ENCODE measurements at places on chromosomes 5 and 9.

GRCh38 chr5:144205141-144205551 lies 34.5 kb downstream of the KCTD16 start:
- H3K27ac ChIP-seq, result no peak overlapping the region
- H3K27me3 ChIP-seq, result peaks cover 51% of the 10 kb centered on the region
- no peak overlapping the region for H3K4me3 ChIP-seq
- H3K36me3 ChIP-seq, result no peaks in the 10 kb centered on the region
- peaks cover 4% of the 10 kb centered on the region for H3K4me1 ChIP-seq

DNA sequence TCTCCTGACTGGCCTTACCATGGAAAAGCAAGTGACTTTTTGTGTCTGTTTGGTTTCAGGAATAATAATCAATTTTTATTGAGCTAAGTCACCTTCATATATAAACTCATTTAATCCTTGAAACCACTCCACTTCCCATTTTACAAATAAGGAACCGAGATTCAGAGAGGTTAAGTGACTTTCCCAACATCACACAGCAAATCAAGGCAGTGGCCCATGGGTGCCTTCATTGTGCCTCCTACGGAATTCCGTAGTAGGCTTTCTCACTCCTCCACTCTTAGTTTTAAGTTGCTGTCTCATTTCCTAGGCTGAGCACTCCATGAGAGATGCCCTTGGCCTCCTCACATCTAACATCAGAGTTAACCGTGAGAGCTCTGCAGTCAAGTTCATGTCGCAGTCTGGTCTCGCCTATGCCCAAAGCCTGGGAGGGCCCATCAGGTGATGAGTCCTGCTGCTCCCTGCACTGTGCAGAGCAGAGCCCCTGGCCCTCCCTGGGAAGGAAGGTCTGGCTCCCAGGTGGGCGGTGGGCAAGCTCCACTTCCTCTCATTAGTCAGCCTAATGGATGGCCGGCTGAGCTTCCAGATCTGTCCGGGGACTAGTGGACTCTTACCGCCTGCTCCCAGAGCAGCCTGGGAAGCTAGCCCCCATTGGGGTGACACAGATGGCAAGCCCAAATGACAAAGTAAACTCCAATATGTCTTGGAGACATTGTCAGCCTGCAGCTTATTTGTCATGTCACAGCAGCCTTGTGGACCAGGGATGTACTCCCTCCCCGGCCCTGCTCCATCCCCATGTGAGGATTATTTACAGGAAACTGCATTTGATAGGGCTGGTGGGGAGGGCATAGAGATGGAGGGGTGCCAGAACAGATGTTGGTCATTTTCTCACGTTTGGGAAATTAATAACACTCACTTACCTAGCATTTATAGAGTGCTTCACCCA lies 123.4 kb downstream of the MVB12B start:
- no peak overlapping the region for H3K27ac ChIP-seq
- H3K4me1 ChIP-seq, result peaks cover 24% of the 10 kb centered on the region
- H3K36me3 ChIP-seq, result peaks cover 23% of the 10 kb centered on the region
- H3K4me3 ChIP-seq, result no peak overlapping the region
- no peaks in the 10 kb centered on the region for H3K27me3 ChIP-seq

DNA sequence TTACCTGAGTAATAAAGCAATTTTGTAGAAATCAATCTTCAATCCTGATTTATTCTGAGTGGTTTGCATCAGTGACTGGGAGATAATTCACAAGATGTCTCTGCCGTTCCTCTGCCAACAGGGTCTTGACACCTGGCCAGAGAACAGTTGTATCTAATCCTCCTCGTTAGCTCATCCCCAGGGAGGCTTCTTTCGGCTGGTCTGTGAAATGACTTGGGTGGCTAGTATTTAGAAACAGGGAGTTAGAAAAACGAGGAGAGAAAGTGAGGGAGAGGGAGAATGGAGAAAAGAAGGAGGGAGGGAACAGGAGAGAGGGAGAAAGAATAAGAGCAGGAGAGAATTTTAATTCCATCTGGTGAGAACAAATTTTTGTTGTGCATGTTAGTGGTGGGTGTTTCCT lies 600.2 kb upstream of the TLE4 start:
- H3K36me3 ChIP-seq, result no peaks in the 10 kb centered on the region
- no peaks in the 10 kb centered on the region for H3K27me3 ChIP-seq
- no peak overlapping the region for H3K27ac ChIP-seq
- H3K4me3 ChIP-seq, result no peak overlapping the region
- DNase-seq, result no peak

DNA sequence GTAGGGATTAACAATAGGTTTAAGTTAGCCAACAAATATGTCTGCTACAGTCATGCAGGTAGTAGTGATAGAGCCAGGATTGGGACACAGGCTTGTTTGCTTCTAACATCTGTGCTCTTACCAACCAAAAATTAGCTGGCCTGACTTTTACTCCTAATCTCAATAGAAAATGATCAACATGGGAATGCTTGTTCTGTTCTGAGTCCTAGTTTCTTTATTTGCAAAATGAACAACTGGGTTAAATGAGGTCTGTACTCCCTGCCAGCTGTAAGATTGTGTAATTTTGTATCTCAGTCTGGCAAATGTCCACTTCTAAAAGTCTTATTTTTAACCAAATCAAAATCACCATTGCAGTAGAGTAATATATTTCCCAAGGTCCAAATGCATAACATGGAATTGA lies 216.8 kb downstream of the NMUR2 start:
- H3K4me3 ChIP-seq, result no peak overlapping the region
- no peak overlapping the region for H3K27ac ChIP-seq
- H3K27me3 ChIP-seq, result no peaks in the 10 kb centered on the region
- no peak for DNase-seq
- H3K36me3 ChIP-seq, result no peaks in the 10 kb centered on the region

DNA sequence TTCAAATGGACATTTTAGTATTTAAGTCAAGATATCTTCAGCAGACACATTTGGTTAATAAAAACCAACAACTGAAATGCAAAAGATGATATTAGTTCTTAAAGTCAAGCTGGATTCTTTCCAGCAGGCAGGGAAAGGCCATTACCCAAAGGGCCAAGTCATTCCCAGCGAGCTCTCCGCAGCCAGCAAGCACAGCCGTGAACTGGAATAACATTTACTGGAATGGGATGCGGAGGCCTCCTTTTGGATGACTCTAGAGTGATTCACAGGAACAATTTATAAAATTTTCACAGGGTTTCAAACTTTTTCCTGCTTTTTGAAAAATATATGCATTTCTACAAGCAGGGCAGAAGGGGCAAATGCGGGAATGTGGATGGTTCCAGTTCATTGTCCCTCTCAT lies 76.6 kb upstream of the DAB2 start:
- DNase-seq, result no peak
- peaks cover 12% of the 10 kb centered on the region for H3K27me3 ChIP-seq
- no peak overlapping the region for H3K27ac ChIP-seq
- H3K4me1 ChIP-seq, result peaks cover 2% of the 10 kb centered on the region
- H3K36me3 ChIP-seq, result no peaks in the 10 kb centered on the region

DNA sequence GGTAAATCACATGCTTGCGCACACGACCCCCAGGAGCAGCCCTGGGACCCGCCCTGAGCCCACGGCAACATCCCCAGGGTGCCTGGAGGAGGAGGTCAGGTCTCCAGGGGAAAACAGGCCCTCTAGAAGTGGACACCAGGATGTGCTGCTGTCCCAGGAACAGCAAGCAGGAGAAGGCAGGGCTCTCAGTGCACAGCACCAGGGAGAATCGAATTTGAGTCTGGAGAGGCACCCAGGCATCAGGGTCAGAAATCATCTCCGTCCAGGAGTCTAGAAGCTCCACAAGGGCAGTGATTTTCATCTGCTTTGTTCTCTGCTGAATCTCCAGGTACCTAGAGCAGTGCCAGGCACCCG lies 93.6 kb downstream of the PAX5 start:
- H3K4me3 ChIP-seq, result no peak overlapping the region
- no peak overlapping the region for H3K27ac ChIP-seq
- no peaks in the 10 kb centered on the region for H3K36me3 ChIP-seq
- H3K27me3 ChIP-seq, result peaks cover 17% of the 10 kb centered on the region
- no peaks in the 10 kb centered on the region for H3K4me1 ChIP-seq

DNA sequence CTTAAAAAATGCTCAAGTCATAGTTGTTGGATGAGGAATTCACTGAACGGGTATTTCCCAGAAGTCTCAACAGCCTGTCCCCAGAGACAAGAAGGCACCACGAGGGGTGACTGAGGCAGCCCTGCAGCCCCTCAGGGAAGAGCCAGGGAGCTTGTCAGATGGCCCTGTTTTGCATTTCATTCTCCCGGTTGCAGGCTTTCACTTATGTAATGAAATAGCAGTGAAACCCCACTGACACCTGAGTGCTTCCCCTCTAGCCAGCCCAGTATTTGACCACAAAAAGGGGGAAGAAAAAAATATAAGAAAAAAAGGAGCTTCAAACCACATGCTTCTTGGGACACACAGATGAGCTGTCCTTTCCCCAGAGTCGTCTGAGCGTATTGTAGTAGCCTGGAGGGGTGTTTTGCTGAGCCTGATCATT lies 75.3 kb upstream of the IL12B start:
- H3K27me3 ChIP-seq, result peaks cover 32% of the 10 kb centered on the region
- no peak for DNase-seq
- peaks cover 19% of the 10 kb centered on the region for H3K4me1 ChIP-seq
- no peak overlapping the region for H3K27ac ChIP-seq
- peaks cover 8% of the 10 kb centered on the region for H3K36me3 ChIP-seq

GRCh38 chr9:89837162-89837933 lies 232.5 kb downstream of the GADD45G start:
- no peak overlapping the region for H3K27ac ChIP-seq
- peaks cover 19% of the 10 kb centered on the region for H3K27me3 ChIP-seq
- peaks cover 7% of the 10 kb centered on the region for H3K4me1 ChIP-seq
- no peak overlapping the region for H3K4me3 ChIP-seq

DNA sequence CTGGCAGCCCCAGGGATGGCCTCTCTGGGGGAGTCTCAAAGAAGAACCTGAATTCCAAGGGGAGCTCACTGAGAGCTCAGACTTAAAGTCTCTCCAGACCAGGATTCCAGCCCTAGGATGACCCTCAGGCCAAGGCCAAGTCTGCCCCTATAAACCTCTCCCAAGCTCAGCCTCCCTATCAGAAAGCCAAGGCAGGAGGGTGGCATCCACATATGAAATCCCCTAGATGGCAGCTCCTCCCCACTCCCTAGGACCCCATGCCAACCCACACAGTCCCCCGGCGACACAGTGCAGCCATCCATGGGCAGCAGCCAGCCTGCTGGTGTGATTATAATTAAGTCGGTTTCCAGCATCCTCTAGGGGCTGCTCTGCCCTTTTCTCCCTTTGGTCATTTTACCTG lies 269.9 kb downstream of the CDK5RAP2 start:
- no peak overlapping the region for H3K27ac ChIP-seq
- no peak overlapping the region for H3K4me3 ChIP-seq
- no peak for DNase-seq
- no peaks in the 10 kb centered on the region for H3K4me1 ChIP-seq
- H3K27me3 ChIP-seq, result no peaks in the 10 kb centered on the region
- H3K36me3 ChIP-seq, result no peaks in the 10 kb centered on the region

GRCh38 chr9:87406543-87407166 lies 91.0 kb upstream of the DAPK1 start:
- no peaks in the 10 kb centered on the region for H3K4me1 ChIP-seq
- H3K27ac ChIP-seq, result no peak overlapping the region
- no peaks in the 10 kb centered on the region for H3K36me3 ChIP-seq

DNA sequence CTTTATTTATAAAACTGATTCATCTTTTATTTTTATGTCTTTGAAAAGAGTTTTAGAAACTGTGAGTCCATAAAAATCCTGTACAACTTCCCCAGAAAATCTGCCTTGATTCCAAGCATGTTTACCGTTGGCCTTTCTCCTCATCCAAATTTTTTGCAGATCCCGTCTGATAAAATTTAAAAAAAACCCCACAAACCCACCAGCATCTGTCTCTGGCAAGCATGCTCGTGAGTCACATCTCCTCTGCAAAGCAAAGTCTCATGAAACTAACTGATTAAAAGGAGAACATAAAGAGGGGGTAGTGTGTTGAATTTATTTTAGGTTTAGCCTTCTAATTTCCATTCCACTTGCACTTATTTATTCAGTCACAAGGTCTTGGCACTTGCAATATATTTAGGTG lies 109.4 kb downstream of the MAT2B start:
- H3K4me3 ChIP-seq, result no peak overlapping the region
- DNase-seq, result no peak

DNA sequence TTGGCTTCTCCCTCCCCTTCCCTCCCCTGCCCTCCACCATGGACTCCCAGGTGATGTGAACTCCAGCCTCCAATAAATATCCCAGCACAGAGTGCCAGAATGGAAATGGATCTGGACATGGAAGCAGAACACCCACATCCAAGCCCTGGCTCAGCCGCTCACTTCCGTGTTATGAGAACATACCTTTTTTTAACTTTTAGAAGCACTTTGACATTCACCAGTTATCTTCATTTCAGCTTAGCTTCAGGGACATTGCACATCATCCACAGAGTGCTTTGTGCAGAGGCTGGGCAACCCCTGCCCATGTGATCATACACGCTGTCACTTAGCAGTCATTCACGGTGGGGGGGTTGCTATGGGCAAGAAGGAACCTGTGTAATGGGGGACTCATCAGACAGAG lies 9.1 kb downstream of the AFAP1L1 start:
- no peak overlapping the region for H3K4me3 ChIP-seq
- H3K4me1 ChIP-seq, result no peaks in the 10 kb centered on the region
- DNase-seq, result no peak
- H3K27me3 ChIP-seq, result peaks cover 39% of the 10 kb centered on the region

GRCh38 chr5:94674490-94675382 lies 56.3 kb downstream of the SLF1 start:
- no peaks in the 10 kb centered on the region for H3K27me3 ChIP-seq
- H3K36me3 ChIP-seq, result peaks cover 24% of the 10 kb centered on the region
- DNase-seq, result no peak
- H3K4me3 ChIP-seq, result no peak overlapping the region
- no peak overlapping the region for H3K27ac ChIP-seq
- H3K4me1 ChIP-seq, result peaks cover 6% of the 10 kb centered on the region

GRCh38 chr9:135581636-135582426 lies 20.3 kb downstream of the PAEP start:
- no peak overlapping the region for H3K4me3 ChIP-seq
- H3K4me1 ChIP-seq, result no peaks in the 10 kb centered on the region
- H3K27me3 ChIP-seq, result no peaks in the 10 kb centered on the region

DNA sequence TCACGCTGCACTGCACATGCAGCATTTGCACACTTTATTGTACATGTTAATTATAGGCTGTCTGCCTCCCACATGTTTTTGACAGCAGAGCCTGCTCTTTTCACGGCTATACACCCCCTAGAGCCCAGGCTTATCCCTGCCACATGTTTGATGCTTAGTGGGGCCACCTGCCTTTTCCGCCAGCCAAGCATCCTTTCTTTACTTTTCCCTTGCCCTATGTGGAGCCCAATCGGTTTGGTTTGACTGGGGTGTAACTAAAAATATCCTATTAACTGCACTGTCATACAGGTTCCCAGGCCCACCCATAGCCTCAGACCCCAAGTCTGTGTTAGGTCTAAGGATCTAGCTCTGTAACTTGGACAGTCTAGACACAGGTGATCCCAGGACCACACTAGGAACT lies 18.9 kb upstream of the S1PR3 start:
- peaks cover 3% of the 10 kb centered on the region for H3K27me3 ChIP-seq
- no peaks in the 10 kb centered on the region for H3K36me3 ChIP-seq
- no peak overlapping the region for H3K4me3 ChIP-seq
- H3K27ac ChIP-seq, result no peak overlapping the region
- DNase-seq, result no peak
- H3K4me1 ChIP-seq, result no peaks in the 10 kb centered on the region

All from activated naive CD8-positive, alpha-beta T cell treated with anti-CD3 and anti-CD28 coated beads, Interleukin-2, amount 10 ng/mL, durations not matched to agents 7 days and 5 days (primary cell).